Upper lobe of right lung (tissue), 1 donor: ENCODE measurements at places on chromosomes 7 and 10. TPM values are rescaled to one million over a fixed set of nuclear protein-coding genes. Genes with fewer than 3 reads are reported as not detected.

DNA sequence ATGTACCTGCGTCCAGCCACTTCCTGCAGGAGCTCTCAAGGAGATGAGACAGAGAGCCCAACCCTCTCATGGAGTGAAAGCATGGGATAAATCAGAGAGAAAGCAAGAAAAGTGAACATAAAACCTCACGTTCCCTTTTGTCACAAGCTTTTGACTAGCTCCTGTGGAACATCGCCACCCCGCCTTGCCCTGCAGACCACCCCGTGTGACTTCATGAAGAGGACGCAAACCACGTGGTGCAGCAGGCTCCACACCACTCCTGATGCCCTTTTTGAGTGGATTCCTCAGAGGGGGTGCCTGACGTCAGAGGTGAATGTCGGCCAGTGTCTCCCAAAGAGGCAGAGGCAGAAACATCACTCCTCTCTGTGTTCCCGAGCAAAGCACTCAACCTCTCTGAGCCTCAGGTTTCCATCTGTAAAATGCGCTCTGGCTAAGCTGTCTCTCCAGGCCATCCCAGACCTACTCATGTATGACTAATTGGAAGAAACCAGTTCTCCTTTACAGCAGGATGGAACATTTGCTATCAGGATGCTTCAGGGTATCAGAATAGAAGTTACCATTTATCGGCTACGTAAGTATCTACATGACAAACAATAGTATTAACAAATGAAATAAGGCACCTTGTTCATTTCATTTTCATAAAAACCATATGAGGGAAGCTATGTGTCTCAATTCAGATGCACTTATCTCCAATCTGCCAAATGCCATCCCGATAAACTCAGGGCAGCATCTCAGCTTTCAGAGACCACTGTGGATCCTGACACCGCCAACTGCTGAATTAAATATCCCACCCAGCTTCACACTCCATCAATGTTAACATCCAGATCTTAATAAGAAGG lies 5.3 kb downstream of the ZNF488 start:
- no peaks in the 10 kb centered on the region for H3K36me3 ChIP-seq
- H3K27ac ChIP-seq = no peak overlapping the region
- no peak overlapping the region for H3K4me3 ChIP-seq

The EN2 gene
- not detected for total RNA-seq

GRCh38 chr7:149188637-149189259 lies 6.6 kb upstream of the ZNF282 start:
- H3K4me1 ChIP-seq = no peaks in the 10 kb centered on the region
- DNase-seq = no peak
- H3K27me3 ChIP-seq = no peaks in the 10 kb centered on the region
- H3K4me3 ChIP-seq = no peak overlapping the region
- no peak overlapping the region for H3K27ac ChIP-seq

The PRTFDC1 gene
- total RNA-seq = 2.7 TPM

DNA sequence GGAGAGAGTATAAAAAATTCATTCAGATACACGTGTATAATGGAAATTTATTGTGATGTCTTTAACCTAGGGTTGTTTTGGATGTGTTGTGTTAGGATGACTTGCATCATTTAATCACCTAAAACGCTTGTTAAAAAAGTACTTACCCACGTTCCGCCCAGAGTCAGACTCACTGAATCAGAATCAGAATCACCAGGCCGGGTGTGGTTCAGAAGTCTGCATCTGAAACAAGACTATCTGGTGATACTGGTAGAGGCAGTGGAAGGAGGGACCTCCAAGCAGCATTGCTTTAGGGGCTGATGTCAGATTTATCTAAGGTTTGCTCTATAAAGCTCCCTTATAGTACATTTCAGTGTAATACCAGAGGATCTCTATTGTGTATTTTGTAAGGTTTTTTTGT lies 20.5 kb upstream of the PLXDC2 start:
- no peak overlapping the region for H3K4me3 ChIP-seq
- no peaks in the 10 kb centered on the region for H3K4me1 ChIP-seq
- DNase-seq = no peak
- no peak overlapping the region for H3K27ac ChIP-seq
- H3K27me3 ChIP-seq = no peaks in the 10 kb centered on the region

DNA sequence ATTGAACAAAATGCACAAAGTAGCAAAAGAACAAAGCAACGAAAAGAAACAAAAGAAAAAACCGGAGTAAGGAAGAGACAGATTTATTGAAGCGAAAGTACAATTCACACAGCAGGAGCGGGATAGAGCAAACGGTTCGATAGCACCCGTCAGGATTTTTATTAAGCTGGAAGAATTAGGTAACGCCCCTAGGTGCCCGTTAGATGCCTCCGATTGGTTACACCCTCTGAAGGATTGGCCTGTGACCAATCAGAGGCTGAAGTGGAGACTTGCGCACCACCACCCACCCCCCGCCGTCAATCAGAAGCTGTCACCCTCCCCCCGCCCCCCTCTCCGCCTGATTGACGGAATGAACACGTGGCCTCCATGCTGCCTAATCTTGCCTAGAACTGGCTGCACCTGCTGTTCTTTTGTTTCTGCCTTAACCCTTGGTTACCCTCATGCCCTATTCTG lies 16.8 kb downstream of the OCM2 start:
- H3K36me3 ChIP-seq = peaks cover 5% of the 10 kb centered on the region
- H3K4me1 ChIP-seq = peaks cover 5% of the 10 kb centered on the region
- no peak for DNase-seq
- H3K27me3 ChIP-seq = no peaks in the 10 kb centered on the region
- H3K27ac ChIP-seq = no peak overlapping the region

DNA sequence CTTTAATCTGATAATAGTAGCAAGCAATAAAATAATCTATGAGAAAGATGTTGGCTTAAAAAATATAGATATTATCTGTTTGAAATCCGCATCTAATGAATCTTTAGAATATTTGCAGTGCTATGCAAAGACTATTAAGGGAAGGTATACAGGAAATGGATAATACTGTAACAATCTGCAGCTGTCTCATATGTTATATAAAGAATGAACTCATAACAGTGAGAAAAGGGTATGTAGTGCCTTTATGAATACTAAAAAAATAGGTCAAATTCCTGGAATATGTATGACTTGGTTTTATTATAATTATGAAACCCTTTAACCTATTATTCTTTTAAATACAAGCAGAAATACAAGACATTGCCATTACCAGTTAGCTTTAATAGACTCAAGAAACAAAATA lies 105.1 kb upstream of the GPR22 start:
- no peaks in the 10 kb centered on the region for H3K27me3 ChIP-seq
- H3K36me3 ChIP-seq = peaks cover 23% of the 10 kb centered on the region
- H3K4me3 ChIP-seq = no peak overlapping the region
- no peak overlapping the region for H3K27ac ChIP-seq
- no peaks in the 10 kb centered on the region for H3K4me1 ChIP-seq

The DKK1 gene
- 3.7 TPM for total RNA-seq

DNA sequence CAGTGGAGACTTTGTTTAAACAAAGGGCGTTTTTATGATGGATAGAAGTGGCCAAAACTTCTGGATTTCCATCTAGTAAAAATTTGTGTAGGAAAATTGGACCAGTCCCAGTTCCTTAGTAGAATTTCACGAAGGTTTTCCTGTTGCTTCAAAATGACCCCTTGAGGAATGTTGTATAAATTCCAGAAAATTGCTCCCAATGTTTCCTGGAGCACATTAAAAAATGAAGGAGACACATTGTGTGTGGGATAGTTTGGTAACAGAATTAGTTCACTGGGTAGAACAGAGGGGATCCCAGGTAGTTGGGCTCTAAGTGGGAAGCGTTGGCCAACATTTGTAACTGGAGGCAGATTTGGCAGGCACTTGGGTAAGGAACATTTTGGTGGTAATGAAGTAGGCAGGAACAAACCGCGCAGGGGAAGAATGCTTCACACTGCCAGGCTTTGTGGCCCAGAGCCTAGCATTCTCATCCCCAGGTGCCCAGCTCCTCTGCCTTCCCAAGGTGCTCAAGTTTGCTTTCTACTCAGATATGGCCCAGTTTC lies 758.6 kb downstream of the AUTS2 start:
- no peak for DNase-seq
- H3K27me3 ChIP-seq = no peaks in the 10 kb centered on the region
- H3K4me1 ChIP-seq = no peaks in the 10 kb centered on the region
- H3K36me3 ChIP-seq = no peaks in the 10 kb centered on the region

DNA sequence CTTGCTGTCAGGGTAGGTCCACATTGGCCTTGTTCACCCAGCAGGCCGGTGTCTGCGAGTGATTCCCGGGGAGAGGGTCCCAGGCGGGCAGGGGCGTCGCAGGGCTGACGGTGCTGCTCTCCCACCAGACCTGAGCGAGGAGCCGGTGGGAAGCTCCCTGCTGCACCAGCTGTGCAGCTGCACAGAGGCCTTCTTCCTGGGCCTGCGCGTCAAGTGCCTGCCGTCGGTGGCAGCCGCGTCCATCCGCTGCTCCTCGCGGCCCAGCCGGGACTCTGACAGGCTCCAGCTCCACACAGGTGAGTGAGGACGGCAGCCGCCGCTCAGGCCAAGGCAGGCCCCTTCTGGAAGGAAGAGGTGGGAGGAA lies 14.6 kb downstream of the AMZ1 start:
- no peaks in the 10 kb centered on the region for H3K4me1 ChIP-seq
- no peak for DNase-seq
- H3K4me3 ChIP-seq = no peak overlapping the region
- no peaks in the 10 kb centered on the region for H3K36me3 ChIP-seq
- no peaks in the 10 kb centered on the region for H3K27me3 ChIP-seq

DNA sequence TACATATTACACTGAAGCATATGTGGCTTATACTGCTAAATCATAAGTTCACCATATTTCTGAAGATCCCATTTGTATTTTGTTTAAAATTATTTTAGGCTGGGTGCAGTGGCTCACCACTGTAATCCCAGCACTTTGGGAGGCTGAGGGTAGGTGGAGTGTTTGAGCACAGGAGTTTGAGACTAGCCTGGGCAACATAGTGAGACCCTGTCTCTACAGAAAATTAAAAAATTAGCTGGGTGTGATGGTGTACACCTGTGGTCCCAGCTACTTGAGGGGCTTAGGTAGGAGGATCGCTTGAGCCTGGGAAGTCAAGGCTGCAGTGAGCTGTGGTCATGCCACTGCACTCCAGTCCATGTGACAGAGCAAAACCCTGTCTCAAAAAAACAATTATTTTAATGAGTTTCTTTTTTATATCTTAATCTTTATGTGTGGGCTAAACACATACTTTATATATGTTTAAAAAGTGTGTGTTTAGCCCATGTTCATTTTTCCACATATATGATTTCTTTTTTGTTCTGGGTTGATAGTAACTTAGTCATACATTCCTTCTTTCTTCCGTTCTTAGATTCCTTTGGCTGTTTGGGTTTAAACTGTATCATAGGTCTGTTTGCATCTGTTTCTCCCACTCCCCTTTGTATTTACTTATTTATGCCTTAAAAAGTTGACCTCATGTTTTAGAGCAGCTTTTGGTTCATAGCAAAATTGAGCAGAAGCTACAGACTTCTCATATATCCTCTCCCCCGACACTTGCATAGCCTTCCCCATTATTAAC lies 33.5 kb downstream of the RSBN1L start:
- DNase-seq = no peak

DNA sequence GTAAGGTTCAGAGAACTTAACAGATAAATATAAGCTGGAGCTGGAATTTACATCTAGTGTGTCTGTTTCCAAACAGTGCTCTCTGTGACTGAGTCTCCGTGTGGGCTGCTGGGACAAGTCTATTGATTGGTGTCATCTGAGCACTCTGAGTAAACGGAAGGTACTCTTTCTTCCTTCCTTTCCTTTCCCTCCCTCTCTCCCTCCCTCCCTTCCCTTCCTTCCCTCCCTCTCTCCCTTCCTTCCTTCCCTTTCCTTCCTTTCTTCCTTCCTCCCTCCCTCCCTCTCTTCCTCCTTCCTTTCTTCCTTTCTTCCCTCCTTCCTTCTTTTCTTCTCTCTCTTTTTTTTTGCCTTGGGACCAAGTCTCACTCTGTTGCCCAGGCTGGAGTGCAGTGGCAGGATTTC lies 61.8 kb downstream of the ANKRD61 start:
- H3K4me1 ChIP-seq = no peaks in the 10 kb centered on the region
- no peak overlapping the region for H3K4me3 ChIP-seq
- no peaks in the 10 kb centered on the region for H3K36me3 ChIP-seq
- no peak overlapping the region for H3K27ac ChIP-seq
- no peaks in the 10 kb centered on the region for H3K27me3 ChIP-seq
- DNase-seq = no peak

The CACNB2 gene
- total RNA-seq = 4.2 TPM

DNA sequence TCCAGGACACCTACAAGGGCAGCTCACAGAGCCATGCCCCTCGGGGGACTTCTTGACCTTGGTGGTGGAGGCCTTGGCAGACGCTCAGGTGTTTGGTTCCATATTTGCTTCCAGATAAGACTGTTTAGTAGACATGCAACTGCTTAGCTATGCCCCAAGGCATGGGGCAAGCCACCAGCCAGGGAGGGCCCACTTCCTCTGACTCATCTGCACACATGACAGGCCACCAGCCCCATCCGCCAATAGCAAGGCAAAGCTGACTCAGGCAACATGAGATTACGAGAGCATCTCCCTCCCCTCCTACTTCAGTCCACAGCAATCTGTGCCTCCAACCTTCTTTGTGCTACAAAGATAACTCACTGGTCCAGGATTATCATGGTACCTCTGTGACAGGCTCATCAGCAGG lies 54.9 kb downstream of the KCNMA1 start:
- H3K27me3 ChIP-seq = no peaks in the 10 kb centered on the region
- H3K4me3 ChIP-seq = no peak overlapping the region
- no peak overlapping the region for H3K27ac ChIP-seq
- no peaks in the 10 kb centered on the region for H3K4me1 ChIP-seq

The ELFN1 gene
- total RNA-seq = 4.3 TPM

The TWIST1 gene
- total RNA-seq = not detected

GRCh38 chr7:111229916-111230315 lies 139.0 kb downstream of the LRRN3 start:
- H3K4me1 ChIP-seq = no peaks in the 10 kb centered on the region
- H3K27ac ChIP-seq = no peak overlapping the region
- no peaks in the 10 kb centered on the region for H3K27me3 ChIP-seq
- no peaks in the 10 kb centered on the region for H3K36me3 ChIP-seq

DNA sequence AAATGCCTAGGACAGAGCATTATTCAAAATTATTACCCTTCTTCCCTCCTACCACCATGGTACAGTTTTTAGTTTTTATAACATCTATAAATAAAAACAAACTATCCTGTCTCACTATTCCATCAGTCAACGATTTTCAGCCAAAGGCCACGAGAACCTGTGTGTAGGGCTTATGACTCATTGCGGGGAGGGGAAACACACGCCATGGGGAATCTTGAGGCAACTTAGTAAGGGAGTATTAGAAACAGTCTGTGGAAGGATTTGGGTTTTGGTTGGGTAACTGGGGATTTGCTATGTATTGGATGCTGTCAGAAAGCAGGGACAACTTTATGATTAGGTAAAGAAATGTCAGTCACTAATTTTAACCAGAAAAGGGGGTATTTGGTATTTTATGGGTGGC lies 14.7 kb downstream of the GPR141 start:
- H3K27me3 ChIP-seq = no peaks in the 10 kb centered on the region
- H3K4me1 ChIP-seq = peaks cover 11% of the 10 kb centered on the region
- no peak for DNase-seq
- no peak overlapping the region for H3K27ac ChIP-seq
- no peak overlapping the region for H3K4me3 ChIP-seq
- no peaks in the 10 kb centered on the region for H3K36me3 ChIP-seq

DNA sequence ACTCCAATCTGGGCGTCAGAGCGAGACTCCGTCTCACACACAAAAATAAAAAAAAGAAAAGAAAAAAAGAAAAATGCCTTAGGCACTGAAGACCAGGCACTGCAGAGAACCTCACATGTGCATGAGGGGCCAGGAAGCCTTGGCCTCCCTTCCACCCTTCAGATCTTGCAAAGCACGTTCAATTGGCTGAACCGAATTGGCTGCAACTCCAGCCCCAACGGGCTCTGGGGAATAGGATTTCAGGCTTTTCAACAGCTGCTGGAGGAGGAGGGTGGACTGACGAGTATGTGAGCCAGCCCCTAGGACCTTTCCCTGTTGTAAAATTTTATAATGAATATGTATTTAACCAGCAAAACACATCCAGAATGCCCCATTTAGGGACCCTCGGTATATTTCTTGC lies 16.7 kb downstream of the TMEM120A start:
- no peak for DNase-seq
- no peak overlapping the region for H3K4me3 ChIP-seq
- H3K27me3 ChIP-seq = no peaks in the 10 kb centered on the region
- H3K36me3 ChIP-seq = peaks cover 71% of the 10 kb centered on the region
- no peak overlapping the region for H3K27ac ChIP-seq
